Progenitor cell of endocrine pancreas (in vitro differentiated cells): ENCODE measurements at places on chromosomes 1 and 21.

- DNase-seq, result peak; percentile 42
Observed at GRCh38 chr21:26846036-26846931, 1.1 kb upstream of the ADAMTS1 start.

DNA sequence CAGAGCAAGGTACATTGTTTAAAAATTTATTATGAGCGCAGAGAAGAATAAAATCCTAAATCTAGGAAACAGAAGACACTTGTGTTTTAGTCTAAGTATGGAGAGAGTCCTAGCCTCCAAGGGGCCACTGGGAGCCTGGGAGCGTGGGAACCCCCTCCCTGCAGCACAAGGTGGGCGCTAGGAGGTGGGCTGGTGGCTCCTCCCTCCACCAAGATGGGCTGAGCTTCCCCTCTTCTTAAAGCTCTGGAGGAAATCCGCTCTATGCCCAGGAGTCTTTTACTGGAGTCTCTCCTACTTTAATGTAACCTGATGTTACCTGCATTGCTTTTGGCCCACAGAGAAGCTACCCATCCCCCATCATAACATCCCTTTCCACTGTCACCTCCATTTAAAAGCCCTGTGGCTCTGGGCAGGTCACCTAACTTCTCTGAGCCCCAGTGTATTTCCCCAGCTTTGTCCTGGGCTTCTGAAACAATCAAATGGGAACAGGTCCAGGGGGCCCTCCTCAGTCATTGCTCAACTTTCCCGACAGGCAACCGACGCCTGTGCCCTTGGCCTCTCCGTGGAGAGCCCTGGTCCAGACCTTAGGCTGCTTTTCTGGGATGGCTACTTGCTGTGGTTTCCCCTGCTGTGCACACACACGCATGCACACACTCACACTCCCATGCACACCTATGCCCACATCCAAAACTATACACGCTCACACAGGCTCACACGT lies 181.5 kb downstream of the NPHP4 start:
- no peak for DNase-seq

- no peak for DNase-seq
Observed at GRCh38 chr1:44002606-44003157, 11.3 kb downstream of the CCDC24 start.

- DNase-seq, result no peak
Observed at GRCh38 chr1:28190337-28190979, 14.0 kb upstream of the PTAFR start.

DNA sequence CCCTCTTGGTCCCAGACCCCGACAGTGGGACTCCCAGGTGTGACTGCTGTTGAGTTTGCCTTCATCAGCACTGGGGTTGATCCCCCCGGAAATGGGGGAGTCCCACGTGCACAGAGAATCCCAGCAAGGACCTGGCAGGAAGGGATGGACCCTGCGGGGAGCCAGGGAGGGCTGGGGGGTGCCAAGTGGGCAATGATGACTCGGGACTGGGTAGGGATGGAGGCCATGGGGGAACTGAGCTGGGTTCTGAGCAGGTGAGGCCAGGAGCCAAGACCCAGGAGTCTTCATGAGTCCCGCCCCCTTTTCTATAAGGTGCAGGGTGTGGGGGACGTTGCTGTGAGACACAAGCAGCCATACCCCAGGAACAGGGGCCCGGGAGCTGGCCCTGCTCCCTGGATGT lies 103.8 kb downstream of the CRYAA start:
- no peak for DNase-seq

GRCh38 chr1:114108751-114109255 lies 44.9 kb downstream of the SYT6 start:
- DNase-seq, result no peak

- no peak for DNase-seq
Observed at GRCh38 chr1:69755647-69756046, 187.9 kb downstream of the LRRC7 start.

GRCh38 chr1:34843392-34844251 lies 15.9 kb downstream of the SMIM12 start:
- DNase-seq, result no peak

DNA sequence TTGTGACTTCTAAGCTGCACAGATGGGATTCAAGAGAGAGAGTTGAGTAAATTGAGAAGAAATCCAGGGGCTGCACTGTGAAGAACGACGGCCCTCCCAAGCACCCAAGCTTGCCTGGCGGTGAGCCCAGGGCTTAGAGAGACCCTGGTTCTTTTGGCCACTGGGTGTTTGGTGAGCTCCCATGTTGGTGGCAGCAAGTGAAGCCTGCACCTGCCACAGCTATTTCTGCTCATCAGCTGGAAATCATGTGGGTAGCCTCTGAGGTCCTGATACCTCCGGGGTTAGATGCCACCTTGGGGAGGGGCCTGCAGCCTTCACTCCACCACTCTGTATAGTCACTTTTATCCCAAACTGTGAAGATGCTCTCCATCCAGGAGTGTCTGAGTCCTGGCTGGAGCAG lies 6.2 kb upstream of the BTG2 start:
- DNase-seq, result no peak

- DNase-seq, result no peak
Observed at GRCh38 chr1:218323568-218324225, 21.4 kb upstream of the TGFB2 start.

DNA sequence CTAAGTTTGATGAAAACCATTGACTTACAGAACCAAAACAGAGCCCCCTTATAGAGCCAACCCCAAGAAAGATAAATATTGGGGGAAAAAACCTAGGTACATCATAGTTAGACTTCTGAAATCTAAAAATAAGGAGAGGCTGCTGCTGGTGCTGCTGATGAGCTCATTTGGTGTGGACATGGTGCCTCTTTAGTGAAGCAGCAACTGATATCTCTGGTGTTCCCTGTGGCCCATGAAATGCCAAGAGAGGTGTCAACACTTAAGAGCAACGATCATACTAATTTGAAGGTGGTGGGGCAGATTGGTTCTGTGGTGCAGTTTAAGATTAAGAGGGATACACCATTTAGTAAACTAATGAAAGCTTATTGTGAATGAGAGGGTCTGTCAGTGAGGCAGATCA lies 35.9 kb downstream of the ST3GAL3 start:
- DNase-seq, result no peak

GRCh38 chr1:174262349-174263241 lies 103.3 kb downstream of the RABGAP1L start:
- no peak for DNase-seq

- no peak for DNase-seq
Observed at GRCh38 chr1:240008298-240008697, 83.4 kb upstream of the FMN2 start.

GRCh38 chr1:175179837-175180590 lies 12.6 kb downstream of the KIAA0040 start:
- no peak for DNase-seq

- DNase-seq, result no peak
Observed at GRCh38 chr1:154730259-154730658, 122.3 kb upstream of the ADAR start.

- no peak for DNase-seq
Observed at GRCh38 chr1:76433526-76433925, 359.0 kb downstream of the ST6GALNAC3 start.

DNA sequence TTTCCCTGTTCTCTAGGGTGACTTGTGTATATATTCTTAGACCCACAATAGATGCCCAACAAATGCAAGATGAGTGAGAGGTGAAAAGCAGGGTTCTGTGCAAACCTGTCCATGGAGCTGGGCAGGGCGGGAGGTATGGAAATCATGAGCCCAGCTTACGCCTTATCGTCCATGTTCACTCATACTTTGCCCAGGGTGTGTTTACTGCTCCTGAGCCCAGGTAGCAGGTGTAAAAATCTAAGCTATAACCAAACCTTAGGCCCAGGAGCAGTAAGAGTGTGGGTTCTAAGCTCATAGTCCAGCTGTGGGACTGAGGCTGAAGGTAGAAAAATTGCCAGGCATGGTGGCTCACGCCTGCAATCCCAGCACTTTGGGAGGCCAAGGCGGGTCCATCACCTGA lies 48.1 kb downstream of the CACNA1E start:
- no peak for DNase-seq

GRCh38 chr1:22031214-22031962 lies 21.1 kb upstream of the CDC42 start:
- DNase-seq, result no peak

- no peak for DNase-seq
Observed at GRCh38 chr1:46526691-46527291, 24.7 kb downstream of the KNCN start.

DNA sequence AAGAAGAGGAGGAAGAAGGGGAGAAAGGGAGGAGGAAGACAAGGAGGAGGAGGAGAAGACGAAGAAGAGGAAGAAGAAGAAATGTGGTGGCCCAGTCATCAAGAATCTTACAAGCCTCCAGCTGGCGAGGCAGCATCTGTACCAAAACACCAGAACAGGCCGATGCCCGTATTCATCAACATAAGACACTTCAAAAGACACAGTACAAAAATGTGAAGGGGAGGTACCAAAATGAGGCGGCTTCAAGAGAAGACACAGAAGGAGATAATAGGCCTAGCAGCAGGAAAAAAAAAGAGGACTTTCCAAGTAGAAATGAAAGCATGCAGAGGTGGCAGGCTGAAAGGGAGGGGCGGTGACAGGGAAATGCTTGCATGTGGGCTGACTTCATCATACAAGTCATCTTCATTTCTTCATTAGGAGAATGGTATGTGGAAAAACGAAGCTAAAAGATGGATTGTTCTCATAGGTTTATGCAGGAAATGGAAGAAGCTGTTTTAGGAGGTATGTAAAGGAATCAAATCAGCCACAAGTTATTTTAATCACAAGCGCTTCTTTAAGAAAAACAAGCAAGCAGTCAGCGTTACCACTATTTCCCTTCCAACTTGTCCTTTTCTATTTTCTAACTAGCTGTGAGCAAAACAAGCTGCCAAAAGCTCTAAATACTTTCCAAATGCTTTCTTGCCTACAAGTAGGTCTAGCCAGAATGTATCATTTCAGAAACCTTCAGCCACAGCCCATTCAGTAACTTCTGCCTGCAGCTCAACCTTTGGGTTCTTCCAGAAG lies 192.3 kb downstream of the SLC45A1 start:
- no peak for DNase-seq

GRCh38 chr1:32215629-32216480 lies 6.3 kb downstream of the TMEM234 start:
- DNase-seq, result peak; percentile 34

DNA sequence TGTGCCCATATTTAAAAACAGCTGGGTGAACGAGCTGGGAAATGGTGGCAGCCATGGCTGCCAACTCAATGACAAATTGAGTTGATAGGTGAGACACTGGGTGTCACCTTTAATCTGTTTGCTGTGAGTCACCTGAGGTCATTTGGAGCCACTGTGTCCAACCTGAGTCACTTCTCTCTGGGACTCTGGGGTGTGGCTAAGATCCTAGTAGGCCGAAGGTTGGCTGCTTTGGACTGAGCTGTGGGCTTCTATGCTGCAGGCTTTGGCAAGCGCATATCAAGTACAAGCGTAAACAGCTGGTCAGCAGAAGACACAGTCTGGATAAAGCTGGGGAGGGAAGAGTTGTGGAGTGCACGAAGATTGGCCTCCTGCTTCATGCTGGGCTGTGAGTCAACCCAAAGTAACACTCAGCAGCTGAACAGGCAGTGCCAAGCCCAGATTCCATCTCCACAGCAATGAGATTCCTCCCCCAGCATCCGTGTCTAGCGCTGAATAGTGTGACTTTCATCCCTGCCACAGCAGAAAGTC lies 24.0 kb downstream of the TEX35 start:
- no peak for DNase-seq

DNA sequence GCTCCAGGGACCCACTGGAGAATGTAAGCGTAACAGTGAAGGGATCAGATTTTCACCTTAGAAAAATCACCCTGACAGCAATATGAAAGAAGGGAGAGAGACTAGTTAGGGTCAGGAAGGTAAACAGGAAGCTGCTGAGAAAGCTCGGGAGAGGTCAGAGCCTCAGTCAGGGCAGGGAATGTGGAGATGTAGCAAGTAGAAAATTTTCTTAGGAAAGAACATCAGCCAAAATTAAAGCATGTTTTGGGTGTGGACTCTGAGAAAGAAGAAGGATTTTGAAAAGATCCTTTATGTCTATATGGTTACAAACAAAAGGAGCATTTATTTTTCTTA lies 16.7 kb upstream of the ERICH3 start:
- DNase-seq, result no peak

DNA sequence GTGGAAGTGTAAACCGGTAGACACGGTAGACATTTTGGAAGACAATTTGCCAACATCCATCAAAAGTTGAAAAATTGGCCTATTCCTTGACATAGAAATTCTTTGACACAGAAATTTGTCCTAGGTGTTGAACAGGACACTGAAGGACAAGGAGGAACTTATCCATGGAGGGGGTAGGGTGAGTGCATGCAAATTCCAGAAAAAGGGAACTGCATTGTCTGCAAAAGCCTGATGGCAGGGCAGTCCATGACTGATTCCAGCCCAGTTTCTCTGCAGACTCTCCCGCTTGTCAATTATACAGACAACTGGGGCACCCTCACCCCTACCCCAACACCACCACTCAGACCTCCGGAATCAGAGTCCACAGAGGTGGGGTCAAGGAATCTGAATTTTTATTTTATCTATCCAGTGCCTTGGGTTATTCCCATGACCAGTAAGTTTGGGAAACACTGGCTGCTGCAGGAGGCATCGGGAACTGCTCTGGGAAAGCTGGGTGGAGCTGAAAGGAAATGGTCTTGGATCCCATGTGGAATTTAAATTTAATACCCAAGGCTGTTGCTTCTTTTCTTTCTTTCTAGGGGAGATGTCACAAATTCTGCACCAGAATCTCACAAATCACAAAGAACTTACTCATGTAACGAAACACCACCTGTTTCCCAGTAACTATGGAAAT lies 103.3 kb upstream of the SLC45A1 start:
- DNase-seq, result no peak

DNA sequence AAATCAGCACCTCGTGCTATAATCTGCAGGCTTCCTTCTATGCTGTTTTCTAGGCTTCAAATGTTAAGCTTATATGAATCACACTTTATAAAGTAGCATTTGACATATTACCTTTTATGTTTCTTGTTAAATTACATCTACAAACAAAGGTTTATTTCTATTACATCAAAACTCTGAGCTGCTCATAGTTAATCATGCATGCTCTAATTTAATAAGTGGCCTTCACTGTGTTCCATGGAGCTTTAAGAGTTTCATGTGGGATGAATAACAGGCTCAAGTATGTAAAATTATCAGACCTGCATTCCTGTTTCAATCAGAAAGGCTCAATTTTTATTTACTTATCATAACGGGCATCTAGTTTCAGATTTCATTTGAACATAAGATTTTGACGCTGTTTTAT lies 13.0 kb downstream of the SLC19A2 start:
- DNase-seq, result no peak

DNA sequence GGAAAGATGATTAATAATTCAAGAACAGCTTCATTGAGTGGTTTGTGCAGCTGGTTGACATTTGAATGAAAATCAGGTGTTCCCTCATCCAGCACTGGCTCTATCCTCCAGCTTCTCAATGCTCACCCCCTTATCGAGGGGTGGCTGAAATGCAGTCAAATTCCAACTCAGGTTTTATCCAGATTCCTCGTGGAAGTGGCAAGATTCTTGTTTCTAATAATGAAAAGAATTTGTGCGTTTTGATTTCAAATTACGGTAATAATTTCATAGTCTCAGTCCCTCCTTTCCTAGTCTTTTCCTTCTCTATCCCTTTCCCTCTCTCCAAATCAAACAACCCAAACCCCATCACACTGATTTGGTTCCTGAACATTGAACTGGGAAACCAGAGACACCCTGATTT lies 3.1 kb downstream of the CNIH3 start:
- DNase-seq, result no peak
